Pericardium fibroblast (primary cell): ENCODE measurements at places on chromosomes 2 and 18. TPM values are rescaled to one million over a fixed set of nuclear protein-coding genes. Genes with fewer than 3 reads are reported as not detected.

The SPIRE1 gene
- total RNA-seq = 16.9 and 17.2 TPM in 2 replicates

The FAM110C gene
- 0.82 TPM in 1 of 2 replicates, not detected in the other for total RNA-seq

The CCDC68 gene
- 2.5 and 4.5 TPM in 2 replicates for total RNA-seq

The FHL2 gene
- 78.6 and 123 TPM in 2 replicates for total RNA-seq

The ZFAND2B gene
- 26.0 and 28.9 TPM in 2 replicates for total RNA-seq

The RAB27B gene
- total RNA-seq = 0.93 and 1.9 TPM in 2 replicates

The VAMP8 gene
- total RNA-seq = 5.8 TPM in 1 of 2 replicates, not detected in the other

The C1GALT1C1L gene
- total RNA-seq = 0.09 and 1.4 TPM in 2 replicates

The TUBA3D gene
- not detected in 2 replicates for total RNA-seq

The PXDN gene
- total RNA-seq = 356 and 392 TPM in 2 replicates

The ALPG gene
- not detected in 2 replicates for total RNA-seq

The GLI2 gene
- total RNA-seq = 10.6 and 13.5 TPM in 2 replicates

The ST8SIA3 gene
- total RNA-seq = not detected in 2 replicates

The CDH2 gene
- total RNA-seq = 26.9 and 59.0 TPM in 2 replicates

The PROM2 gene
- total RNA-seq = 0.09 and 0.12 TPM in 2 replicates

The PDE1A gene
- 20.9 and 90.7 TPM in 2 replicates for total RNA-seq

The DNER gene
- 0.58 and 3.7 TPM in 2 replicates for total RNA-seq

The OTX1 gene
- total RNA-seq = 0.70 TPM in 1 of 2 replicates, not detected in the other

The ALPP gene
- total RNA-seq = not detected in 2 replicates

The DAW1 gene
- total RNA-seq = 1.5 and 7.5 TPM in 2 replicates

The ASXL3 gene
- under 0.01 and 0.34 TPM in 2 replicates for total RNA-seq

The PRKRA gene
- total RNA-seq = 35.9 and 42.6 TPM in 2 replicates

The MAP3K19 gene
- total RNA-seq = not detected in 2 replicates

The PARD3B gene
- total RNA-seq = 5.3 and 6.8 TPM in 2 replicates

The NXPH2 gene
- 0.23 TPM in 1 of 2 replicates, not detected in the other for total RNA-seq

The GKN1 gene
- not detected in 2 replicates for total RNA-seq

The AKAIN1 gene
- total RNA-seq = not detected in 2 replicates

The LIPG gene
- total RNA-seq = 1.4 and 5.6 TPM in 2 replicates

The FEV gene
- not detected in 2 replicates for total RNA-seq

The UCN gene
- total RNA-seq = 0.35 and 2.0 TPM in 2 replicates

The RAPGEF4 gene
- 1.3 and 1.5 TPM in 2 replicates for total RNA-seq

The CCDC142 gene
- total RNA-seq = 9.8 and 10.6 TPM in 2 replicates

The DUSP19 gene
- 1.3 and 1.9 TPM in 2 replicates for total RNA-seq

The CABYR gene
- total RNA-seq = 4.4 and 7.3 TPM in 2 replicates

The EGR4 gene
- total RNA-seq = not detected in 2 replicates

The NABP1 gene
- total RNA-seq = 27.3 and 53.0 TPM in 2 replicates

The UGT1A4 gene
- not detected in 2 replicates for total RNA-seq

The CLHC1 gene
- total RNA-seq = 0.43 and 2.9 TPM in 2 replicates

The AGXT gene
- not detected in 2 replicates for total RNA-seq

The IL1R2 gene
- 3.9 TPM in 1 of 2 replicates, not detected in the other for total RNA-seq

The NOL4 gene
- not detected in 2 replicates for total RNA-seq

The AAK1 gene
- total RNA-seq = 22.9 and 30.3 TPM in 2 replicates

The WNT6 gene
- not detected in 2 replicates for total RNA-seq

The DSG1 gene
- not detected in 2 replicates for total RNA-seq

The SLC8A1 gene
- total RNA-seq = 7.9 and 10.2 TPM in 2 replicates

The SALL3 gene
- 0.12 TPM in 1 of 2 replicates, not detected in the other for total RNA-seq

The SLC9A4 gene
- total RNA-seq = not detected in 2 replicates

The SIX3 gene
- total RNA-seq = not detected in 2 replicates

The KCNE4 gene
- 14.1 and 21.5 TPM in 2 replicates for total RNA-seq

The ANKRD30B gene
- not detected in 2 replicates for total RNA-seq

The CENPA gene
- 0.23 and 0.34 TPM in 2 replicates for total RNA-seq

The MEP1B gene
- not detected in 2 replicates for total RNA-seq

The SLC5A7 gene
- total RNA-seq = not detected in 2 replicates
